Right kidney (tissue), 9 donors: ENCODE measurements at places on chromosomes 6 and 20.

DNA sequence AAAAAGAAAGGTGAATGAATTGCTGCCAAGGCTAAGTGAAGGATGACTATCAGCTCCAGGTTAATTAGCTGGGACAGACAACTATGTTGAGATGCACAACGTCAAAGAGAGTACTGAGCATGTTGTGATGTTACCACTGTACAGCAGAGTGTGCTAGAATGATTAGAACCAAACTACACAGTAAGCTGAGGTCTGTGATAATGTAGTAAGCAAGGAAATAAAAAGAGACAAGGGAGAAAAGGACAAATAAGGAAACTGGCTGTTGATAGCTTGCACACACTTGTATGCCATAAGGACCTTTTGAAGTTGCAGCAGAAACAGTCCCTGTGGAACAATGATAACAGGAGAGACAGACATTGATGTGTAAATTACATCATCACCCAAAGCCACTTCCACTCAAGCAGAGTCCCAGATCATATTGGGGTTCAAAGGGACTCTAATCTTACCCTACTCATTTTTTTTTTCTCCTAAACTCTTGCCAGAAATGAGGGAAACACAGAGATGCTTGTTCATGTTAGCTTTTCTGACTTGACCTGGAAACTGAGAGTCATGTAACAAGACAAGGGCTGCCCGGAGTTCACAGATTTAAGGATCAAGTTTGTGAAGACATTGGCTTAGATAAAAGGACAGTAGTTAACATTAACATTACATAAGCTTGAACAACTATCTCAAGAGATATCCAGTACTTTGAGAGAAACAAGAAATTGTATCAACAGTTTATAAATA lies 189.9 kb downstream of the CENPW start:
- no peak for DNase-seq

GRCh38 chr6:166813461-166813860 lies 142.9 kb downstream of the RNASET2 start:
- no peak for DNase-seq

- no peak for DNase-seq
Measured at GRCh38 chr6:22026164-22026678, 270.6 kb downstream of the PRL start.

DNA sequence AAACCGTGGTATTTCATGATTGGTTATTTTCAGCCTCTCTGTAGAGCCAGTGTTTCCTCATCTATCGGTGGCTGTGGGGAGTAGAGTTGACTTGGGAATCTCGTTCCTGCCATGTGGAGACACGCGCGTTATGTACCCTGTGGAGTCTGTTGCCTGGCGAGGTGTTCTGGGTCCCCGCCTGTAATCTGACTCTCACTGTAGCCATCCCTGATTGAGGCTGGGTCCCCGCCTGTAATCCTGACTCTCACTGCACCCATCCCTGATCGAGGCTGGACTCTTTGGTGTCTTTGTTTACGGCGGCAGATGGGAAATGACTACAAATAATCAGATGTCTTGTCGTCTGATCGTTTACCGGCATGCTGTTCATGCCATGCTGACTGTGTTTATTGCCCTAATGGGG lies 153.9 kb downstream of the DTNBP1 start:
- no peak for DNase-seq

DNA sequence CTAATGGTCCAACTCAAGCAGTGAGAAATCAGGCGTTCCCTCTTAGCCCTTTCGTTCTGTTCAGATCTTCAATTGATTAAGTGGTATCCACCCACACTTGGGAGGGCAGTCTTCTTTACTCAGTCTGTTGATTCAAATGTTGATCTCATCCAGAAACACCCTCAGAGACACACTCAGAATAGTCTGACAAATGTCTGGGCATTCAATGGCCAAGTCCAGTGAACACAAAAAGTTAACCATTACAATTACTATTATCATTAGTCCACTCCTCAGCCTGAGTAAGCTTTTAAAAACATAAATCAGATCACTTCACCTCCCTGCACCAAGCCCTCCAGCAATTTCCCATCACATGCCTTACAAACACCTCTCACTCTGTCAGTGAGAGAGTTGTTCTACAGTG lies 423.2 kb downstream of the RFPL4B start:
- no peak for DNase-seq
